Activated CD4-positive, alpha-beta T cell treated with anti-CD3 and anti-CD28 coated beads, Interleukin-2, amount 50 U/mL, for 4 hours (primary cell): ENCODE measurements at places on chromosomes 6 and 20.

DNA sequence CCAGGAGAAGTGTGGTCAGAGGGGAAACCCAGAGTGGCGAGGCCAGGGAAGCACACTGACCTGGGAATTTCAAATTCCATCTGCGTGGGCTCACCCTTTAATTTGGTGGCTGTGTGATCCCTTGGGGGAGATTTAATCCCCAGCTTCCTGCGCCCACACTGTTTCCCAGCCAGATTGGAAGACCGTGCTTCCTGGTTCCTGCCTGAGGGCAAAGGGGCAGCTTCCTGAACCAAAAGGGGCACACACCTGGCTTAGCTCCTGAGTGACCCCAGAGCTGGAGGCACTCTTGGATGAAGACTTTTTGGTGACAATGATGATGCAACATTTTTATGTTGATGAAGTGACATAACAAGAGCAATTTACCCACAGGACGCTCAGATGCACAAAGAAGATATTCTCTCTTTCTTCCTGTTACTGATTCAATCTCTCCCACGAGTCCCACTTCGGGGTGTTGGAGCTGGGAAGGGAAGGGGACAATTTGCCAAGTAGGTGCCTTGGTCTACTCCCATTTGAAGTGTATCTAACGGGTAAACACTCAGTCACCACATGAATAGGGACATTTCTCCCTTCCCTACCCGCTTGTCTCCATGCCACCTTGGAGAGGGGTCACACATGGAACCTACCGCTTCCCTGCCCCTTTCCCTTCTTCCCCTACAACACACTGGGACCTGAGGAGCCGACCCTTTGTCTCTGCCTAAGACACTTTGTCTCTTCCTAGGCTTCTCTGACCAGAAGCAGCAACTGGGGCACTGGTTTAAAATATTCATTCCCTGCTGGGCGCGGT, 28.6 kb upstream of the CDKN1A start:
- DNase-seq: no peak

- DNase-seq: no peak
These were observed 75.6 kb upstream of the SLC22A23 start for GRCh38 chr6:3532296-3532916.

DNA sequence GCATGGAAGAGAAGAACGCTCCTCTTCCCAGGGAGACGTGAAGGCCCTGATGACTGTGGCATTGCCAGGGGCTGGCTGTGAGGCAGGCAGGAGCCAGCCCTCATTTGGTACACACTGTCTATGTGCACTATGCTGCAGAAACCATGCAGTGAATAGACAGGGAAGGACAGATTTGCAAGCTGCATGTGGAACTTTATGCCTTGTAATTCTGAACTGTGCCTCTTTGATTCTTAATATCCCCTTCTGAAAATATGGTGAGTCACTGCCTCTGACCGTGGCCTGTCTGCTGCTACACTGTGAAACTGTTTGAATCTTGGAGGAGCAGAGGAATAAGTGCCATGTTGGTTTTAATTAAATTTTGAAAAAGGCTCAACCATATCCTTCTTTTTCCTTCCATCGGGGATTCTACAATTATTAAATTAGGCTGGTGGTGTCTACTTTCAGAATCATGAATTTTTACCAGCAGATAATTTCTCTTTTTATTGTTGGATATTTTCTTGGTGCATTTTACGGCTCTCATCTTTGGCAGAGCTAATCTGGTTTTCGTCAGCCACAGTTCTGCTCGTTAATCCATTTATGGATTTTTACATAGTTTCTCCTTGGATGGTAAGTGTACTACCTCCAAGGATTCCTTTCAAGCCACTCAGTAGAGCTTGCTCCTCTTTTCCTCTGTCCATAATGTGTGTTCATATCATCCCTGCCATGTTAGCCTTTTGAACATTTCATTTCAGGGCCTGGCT, 301.0 kb upstream of the SLC35B3 start:
- DNase-seq: no peak

GRCh38 chr6:116159782-116160524, 34.0 kb upstream of the COL10A1 start:
- DNase-seq: no peak

- no peak for DNase-seq
These were observed 792 bp downstream of the RSPH3 start for GRCh38 chr6:158999154-158999665.

DNA sequence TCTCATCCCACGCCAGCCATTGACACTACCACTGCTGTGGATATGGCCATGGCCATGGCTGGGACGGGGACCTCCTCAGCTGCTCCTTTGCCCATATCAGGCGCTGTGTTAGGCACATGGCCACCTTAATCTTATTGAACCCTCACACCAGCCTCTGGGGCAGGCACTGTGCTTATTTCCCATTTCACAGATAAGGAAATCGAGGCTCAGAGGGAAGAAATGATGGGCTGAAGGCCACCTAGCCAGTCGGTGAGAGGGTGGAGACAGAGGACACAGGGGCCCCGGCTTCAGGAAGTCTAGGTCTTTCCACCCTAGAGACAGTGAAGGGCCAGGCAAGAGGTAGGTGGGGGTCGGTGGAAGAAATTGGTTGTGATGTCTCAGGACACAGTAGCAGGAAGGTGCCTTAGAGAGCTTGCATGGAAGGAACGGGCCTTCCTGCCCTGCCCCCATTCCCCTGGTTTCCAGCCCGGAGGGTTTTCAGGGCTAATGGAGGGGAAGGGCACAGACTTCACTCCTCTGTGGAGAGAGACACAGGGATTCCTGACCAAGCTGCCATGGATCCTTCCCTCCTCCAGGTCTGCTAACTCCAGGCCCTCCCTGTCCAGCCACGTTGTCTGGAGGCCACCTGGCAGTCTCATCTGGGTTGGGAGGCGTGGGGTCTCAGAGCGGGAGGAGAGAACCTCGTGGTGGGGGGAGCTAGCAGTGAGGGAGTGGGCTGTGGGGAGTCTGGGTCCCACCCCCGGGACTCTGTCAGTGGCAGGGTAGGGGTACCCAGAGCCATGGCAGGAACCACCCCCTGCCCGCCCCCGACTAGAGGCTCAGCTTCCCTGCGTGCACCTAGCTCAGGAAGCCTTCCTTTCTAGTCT, 120.4 kb downstream of the VEGFA start:
- no peak for DNase-seq

DNA sequence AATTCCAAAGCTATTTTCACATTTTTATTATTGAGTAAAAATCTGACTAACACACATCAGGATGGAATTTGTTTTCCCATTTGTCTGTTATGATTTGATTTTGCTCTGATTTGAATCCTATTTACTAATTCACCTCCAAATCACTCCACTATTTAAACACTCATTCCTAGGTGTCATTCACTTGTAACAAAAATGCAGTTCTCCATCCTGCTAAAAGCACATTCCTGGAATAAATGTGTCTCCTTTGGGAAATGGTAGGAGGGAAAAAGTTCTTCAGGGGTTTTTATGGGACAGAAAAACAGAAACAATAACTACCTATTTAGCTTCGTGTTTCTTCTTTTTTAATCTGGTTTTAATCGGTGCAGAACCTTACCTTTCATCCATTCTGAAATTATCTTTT, 494.1 kb upstream of the CITED2 start:
- no peak for DNase-seq

GRCh38 chr6:16854986-16855385, 93.7 kb upstream of the ATXN1 start:
- DNase-seq: no peak
